Hematopoietic multipotent progenitor cell treated with erythropoietin and hydrocortisone succinate and interleukin-3 and kit ligand, for 15 days (in vitro differentiated cells): ENCODE measurements at places on chromosomes 5 and 9.

DNA sequence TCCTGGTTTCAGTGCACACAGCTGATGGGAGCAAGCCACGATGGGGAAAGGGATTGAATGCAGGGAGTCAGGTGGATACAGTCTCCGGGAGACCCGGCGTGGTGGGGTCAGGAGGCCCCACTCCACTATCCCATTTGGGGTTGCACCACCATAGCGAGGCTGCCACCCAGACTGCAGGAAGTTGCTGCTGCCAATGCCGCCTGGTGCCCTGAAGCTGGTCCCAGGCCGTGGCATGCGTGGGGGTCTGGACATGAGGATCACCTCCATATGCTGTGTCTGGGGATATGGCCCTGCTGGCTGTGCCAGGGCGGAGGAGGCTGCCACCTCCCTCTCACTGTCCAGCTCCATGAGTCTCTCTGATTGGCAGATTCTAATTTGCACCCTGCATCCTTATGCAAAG is 45.3 kb downstream of the COL5A1 start:
- DNase-seq = no peak

- DNase-seq = no peak
These were observed 8.3 kb upstream of the PTBP3 start for GRCh38 chr9:112341730-112342129.

GRCh38 chr9:114149181-114149580 is 6.2 kb upstream of the COL27A1 start:
- DNase-seq = no peak

DNA sequence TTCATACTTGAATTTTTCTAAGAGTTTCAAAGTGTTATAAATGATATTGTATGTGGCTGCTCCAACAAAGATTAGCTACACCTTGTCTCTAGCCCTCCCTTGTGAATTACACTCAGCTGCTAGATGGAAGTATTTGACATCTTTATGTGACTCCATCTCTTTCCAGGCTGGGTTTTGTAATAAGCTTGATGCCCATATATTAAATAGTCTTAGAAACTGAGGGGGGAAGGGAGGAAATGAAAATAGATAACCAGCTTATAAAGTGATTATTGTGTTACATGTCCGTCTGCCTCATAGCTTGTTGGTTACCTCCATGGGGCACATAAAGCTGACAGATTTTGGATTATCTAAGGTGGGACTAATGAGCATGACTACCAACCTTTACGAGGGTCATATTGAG is 63.4 kb downstream of the CD180 start:
- DNase-seq = no peak

- DNase-seq = no peak
These were observed 56.8 kb downstream of the LIX1 start for GRCh38 chr5:97085459-97086181.

- no peak for DNase-seq
These were observed 12.0 kb downstream of the RALGDS start for GRCh38 chr9:133108794-133109641.

GRCh38 chr9:87071473-87071872 is 124.2 kb upstream of the GAS1 start:
- DNase-seq = no peak

GRCh38 chr5:111722140-111722539 is 34.9 kb downstream of the NREP start:
- no peak for DNase-seq

- DNase-seq = no peak
These were observed 418.2 kb downstream of the GABRG2 start for GRCh38 chr5:162485666-162486292.

DNA sequence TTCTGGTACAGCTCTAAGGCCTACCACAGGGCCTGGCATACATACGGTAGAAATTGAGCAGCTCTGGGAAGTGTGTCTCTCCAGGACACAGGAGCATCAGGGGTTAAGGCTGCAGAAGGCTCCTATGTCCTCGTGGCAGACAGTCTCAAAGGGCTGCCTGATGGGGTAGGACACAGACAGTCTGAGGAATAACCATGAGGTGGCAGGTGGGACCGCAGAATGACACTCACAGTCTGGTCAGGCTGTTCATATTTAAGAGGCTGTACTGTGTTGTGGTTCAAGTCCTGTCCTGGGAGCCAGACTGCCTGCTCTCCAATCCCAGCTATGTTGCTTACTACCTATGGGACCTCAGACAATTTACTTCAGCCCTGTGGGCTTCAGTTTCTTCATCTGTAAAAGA is 217.1 kb downstream of the TRIM32 start:
- DNase-seq = no peak

- DNase-seq = no peak
These were observed 163.5 kb upstream of the IRX1 start for GRCh38 chr5:3432135-3432534.

GRCh38 chr5:177578316-177578715 is 13.7 kb upstream of the TMED9 start:
- DNase-seq = no peak

DNA sequence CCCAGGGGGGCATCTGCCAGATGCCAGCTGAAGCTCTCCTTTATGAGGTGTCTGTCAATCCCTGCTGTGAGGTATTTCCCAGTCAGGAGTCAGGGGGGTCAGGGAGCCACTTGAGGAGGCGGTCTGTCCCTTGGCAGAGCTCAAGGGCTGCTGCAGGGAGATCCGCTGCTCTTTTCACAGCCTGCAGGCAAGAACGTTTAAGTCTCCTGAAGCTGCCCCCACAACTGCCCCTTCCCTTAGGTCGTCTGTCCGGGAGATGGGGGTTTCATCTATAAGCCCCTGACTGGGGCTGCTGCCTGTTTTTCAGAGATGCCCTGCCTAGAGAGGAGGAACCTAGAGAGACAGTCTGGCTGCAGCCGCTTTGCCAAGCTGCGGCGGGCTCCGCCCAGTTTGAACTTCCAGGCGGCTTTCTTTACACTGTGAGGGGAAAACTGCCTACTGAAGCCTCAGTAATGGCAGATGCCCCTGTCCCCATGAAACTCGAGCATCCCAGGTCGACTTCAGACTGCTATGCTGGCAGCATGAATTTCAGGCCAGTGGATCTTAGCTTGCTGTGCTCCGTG is 148.3 kb downstream of the RPS23 start:
- DNase-seq = no peak
